ENCODE measurements at places on chromosomes 1 and 21.

- no peak for DNase-seq
These were observed 16.9 kb upstream of the RC3H1 start for GRCh38 chr1:174039027-174039426.

GRCh38 chr1:186189156-186189555 lies 185.9 kb downstream of the TPR start:
- no peak for DNase-seq

- peak; percentile 89 for DNase-seq
These were observed at the start of gene C1orf52 for GRCh38 chr1:85259118-85259911. TSS of gene C1orf52 (minus strand) at chr1:85259662. CDS start at chr1:85259633, 29 bp downstream.

DNA sequence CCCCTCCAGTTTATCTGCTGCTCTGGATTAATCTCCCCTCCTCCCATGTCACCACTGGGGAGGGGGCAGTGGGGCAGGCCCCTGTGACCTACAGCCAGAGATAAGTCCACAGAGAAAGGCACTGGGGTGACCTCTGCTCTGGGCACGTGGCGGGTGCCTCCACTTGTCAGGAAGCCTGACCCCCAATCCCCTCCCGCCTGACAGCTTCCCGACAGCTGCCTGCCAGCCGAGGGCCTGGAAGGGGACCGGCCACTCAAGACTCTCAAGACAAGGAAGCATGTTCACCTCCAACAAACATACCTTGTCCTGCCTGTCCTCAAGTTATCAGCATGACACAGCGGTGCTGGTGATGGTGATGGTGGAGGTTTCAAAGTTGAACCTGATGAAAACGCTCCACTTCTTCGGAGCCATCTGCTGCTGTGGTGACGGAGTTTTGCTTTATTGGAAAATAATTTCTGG lies 3.2 kb upstream of the FAAP20 start:
- DNase-seq, result no peak

DNA sequence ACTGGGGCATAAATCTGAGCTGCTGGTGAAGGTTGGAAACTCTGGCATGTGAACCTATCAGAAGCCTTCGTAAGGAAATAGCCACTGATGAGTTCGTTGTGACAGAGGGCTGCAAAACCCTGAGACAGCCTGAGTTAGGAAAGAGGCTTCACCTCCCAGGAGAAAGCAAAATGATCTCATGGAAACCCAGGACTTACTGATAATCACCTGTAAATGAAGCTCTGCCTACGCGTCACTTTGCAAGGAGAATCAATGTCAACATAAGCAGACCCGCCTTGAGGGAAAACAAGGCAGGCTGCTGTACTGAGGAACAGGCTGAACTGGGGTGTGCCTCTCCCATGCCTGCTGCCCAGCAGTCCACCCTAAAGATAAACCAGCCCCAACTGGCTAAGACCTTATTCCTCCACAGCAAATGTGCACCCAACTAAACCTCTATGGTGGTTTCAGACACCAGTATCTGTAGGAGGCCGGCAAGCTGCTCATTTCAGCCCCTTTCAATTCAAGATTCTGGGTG lies 46.8 kb upstream of the SLC44A3 start:
- DNase-seq, result no peak

- no peak for DNase-seq
These were observed 21.6 kb downstream of the MECR start for GRCh38 chr1:29209173-29209572.

- no peak for DNase-seq
These were observed 250.4 kb downstream of the PTBP2 start for GRCh38 chr1:96971849-96972602.

DNA sequence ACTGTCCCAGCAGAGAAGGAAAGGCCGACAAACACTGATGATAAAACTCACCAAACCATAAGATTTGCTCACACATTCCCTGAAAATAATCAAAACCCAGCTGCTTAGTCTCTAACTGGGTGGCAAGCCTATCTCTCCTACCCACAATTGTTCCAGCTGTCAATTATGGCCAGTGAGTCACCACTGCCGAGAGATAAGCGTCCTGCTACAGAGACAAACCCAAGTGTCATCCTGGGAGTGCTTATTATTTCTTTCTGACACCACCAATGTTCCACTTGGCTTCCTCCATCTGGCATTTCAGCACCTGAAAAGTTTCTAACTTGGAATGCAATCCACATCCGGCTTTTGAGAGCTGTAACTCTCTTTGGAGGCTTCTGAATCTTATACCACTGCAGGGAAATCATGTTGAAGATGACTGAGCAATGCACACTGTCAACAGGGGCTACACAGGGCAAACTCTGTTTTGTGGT lies 51.5 kb upstream of the VAV3 start:
- peak; percentile 97 for DNase-seq

GRCh38 chr1:246355411-246356230 lies 151.5 kb downstream of the SMYD3 start:
- no peak for DNase-seq

DNA sequence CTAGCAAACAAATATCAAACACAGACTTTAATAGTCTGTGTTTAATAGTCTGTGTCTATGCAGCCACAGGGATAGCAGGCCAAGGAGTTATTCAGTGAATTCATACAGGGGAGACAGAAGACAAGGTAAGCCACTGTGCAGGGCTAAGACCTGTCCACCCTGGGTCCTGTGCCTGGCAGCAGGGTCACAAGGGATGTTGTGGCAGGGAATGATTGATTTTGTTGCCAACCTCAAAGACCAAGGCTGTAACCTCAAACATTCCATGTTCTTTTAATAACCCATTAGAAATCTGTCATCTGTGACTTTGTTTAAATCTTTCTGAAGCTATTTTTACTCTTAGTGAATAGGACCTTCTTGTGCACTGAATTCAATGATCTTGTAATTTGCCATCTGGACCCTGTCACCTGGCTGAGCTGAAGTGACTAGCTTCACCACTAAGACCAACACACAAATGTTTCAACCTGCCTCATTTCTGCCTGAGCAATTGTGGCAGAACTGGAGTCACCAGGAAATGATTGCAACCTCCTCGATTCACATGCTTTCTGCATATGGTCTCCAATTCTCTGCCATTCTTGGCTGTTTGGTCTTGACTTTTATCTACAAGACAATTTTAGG lies 154.2 kb downstream of the ASTN1 start:
- no peak for DNase-seq

GRCh38 chr1:15460708-15461095 lies 4.2 kb downstream of the CELA2A start:
- DNase-seq, result no peak

- peak; percentile 60 for DNase-seq
These were observed 15.7 kb downstream of the PKNOX1 start for GRCh38 chr21:42989816-42990650.
